ENCODE measurements at places on chromosomes 7 and 10.

DNA sequence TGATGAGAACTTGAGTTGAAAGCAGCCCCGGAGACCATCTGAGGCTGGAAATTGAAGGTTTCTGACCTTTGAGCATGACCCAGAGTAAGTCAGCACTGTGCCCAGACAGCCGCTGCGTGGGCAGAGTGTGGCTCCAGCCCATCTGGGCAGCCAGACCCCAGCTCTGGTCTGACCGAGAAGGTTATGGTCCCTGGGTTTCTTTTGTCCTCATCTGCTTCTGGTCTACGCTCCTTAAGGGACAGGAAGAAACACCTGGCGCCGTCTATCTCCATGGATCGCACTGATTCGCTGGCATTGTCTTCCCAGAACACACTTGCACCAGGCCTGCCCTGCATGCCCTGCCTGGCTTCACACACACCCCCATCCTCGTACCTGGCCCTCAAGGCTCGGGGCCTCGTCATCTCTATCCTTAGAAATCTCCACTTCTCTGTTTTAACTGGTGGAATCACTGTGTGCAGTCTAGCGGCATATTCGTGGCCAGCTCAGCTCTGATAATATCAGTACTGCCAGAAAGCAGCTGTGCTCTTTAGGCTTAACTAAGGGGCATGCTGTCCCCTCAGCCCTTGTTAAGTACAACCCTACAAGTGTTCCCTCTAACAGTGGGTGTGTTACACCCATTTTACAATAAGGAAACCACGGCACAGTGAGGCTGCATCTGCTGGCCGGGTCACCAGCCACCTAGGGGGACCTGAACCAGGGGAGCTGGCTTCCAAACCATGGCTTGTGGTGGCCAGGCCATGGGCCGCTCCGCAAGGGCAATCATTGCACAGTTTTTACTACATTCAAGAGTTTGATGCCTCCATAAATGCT is 127.7 kb downstream of the ADCY1 start:
- no peak for DNase-seq

DNA sequence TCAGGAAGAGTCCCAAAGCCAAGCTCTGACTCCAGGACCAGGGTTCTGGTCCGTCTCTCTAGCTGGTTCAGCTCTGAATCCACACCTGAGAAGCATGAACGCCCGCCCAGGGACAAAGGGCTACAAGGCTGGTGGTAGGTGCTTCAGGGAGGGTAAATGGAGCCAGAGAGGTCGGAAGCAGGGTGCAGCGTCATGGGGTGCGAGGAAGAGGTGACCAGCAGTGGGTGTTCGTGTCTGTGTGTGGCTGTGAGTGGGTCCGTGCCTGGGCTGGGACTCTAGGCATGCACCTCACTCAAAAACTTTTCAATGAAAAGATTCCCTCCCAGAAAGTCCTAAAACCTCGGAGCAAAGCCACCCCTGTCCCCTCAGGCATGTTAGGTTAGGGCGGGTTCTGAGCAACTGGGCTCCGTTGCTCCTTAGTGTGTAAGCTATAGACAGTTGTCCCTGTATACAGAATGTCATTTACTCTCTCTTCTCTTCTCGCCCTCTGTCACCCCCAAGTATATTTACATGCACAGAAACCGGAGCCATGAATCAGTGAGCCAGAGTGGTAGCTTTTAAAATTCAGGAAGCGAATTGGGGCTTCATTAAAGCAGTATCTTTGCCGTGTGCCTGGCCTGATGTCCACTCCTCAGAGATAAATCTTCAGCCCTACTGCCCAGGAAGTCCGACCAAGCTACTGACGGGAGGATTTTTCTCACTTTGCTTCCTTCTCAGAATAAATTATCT is 12.3 kb upstream of the GATA3 start:
- no peak for DNase-seq

DNA sequence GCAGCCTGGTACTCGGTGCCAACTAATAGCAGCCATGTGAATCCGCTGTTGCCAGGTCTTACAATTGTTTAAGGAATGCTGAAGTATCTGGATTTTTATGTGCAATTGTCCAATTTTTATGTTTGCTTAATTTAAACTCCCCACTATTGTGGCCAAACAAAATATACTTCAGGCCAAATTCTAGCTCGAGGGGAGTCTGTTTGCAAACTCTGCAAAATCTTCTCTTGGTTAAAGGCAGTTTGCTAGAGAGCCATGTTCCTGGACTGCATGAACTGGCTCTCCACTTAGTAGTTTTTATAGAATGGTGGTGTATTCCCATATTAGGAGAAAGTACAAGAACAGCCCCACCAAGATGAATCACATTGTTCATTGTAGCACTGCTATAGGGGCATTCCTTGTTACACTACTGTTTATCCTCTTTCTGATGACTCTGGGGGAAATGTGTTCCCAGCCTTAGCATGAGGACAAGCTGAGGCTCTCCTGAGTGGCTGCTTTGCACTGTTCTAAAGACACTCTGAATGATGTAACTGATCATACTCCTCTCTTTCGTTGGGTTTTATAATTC is 178.0 kb upstream of the GLI3 start:
- no peak for DNase-seq

DNA sequence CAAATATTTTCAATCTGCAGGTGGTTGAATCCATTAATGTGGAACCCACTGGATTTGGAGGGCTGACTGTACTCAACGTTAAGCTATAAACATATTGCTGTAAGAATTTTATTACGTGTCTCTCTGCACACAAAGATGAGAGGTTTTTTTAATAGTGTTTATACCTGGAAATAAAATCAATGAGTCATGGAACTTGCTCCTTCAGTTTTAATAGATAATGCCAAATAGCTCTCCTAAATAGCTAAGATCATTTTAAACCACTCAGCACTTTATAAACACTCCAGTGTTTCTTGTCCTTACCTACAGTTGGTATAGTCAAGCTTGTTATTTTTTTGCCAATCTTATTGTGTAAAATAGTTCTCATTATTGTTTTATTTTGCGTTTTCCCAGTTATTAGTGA is 455.6 kb upstream of the FZD8 start:
- no peak for DNase-seq

- DNase-seq: no peak
Measured at GRCh38 chr10:131561897-131562296, 250.4 kb upstream of the TCERG1L start.

- DNase-seq: no peak
Measured at GRCh38 chr7:101869026-101869900, 51.8 kb downstream of the CUX1 start.

DNA sequence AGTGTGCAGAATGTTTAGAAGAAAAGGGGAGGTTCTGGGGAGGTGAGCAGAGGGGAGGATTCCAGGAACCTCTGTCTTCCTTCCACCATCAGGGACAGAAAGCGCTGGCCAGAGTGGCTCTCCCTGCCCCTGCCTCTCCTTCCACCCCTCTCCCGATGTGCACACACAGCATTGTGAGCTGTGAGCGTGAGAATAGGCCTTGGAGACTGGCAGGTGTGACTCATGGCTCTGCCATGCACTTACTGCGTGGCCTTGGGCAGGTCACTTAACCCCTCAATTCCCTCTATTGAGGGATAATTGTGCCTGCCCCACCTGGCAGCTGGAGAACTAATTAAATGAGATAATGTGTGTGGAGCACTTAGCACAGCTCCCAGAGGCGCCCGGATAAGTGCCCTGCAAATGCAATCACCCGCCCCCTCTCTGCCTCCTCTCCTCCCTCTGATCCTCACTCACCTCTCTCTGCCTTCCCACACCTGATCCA is 115.4 kb downstream of the ZMIZ1 start:
- no peak for DNase-seq

DNA sequence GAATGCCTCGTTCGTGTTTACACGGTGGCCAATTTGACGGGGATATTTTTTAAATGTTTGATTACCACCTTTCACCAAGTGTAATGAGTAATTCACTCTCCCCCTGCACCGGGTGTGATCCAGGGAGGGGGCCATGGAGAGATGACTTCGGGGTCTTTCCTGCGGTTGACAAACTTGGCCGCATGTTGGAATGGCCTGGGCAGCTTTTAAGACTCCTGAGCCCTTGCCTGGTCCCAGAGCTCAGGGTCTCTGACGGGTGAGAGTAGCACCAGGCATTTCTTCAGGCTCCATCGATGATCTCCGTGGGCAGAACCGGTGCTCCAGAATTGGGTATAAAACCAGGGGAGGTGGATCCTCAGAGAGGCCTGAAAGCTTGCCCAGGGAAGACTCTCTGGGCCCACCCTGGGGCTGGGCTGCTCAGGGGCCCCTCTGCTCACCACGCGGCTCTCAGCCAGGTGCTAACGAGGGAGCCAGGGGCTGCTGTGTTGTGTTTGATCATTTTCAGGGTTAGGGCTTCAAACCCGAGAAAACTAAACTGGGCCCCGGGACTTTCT is 882 bp downstream of the ZNF282 start:
- no peak for DNase-seq

DNA sequence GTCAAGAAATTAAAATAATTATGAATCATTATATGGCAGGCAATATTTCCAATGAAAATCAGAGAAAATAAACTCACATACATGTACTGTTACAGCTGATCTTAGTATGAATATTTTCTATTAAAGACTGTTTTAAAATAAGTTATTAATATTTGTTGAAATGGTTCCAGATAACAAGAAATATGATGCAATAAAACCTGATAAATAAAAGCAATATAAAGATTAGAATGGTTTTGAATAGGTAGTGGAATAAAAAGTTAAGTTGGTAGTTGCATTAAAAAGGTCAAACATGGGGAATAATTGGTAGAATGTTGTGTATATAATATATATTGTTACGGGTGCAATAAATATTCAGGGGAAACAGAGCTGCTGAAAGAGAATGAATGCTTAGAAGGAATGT is 52.5 kb downstream of the MEST start:
- DNase-seq: no peak

GRCh38 chr7:117777335-117778142 is 95.7 kb downstream of the CTTNBP2 start:
- no peak for DNase-seq

DNA sequence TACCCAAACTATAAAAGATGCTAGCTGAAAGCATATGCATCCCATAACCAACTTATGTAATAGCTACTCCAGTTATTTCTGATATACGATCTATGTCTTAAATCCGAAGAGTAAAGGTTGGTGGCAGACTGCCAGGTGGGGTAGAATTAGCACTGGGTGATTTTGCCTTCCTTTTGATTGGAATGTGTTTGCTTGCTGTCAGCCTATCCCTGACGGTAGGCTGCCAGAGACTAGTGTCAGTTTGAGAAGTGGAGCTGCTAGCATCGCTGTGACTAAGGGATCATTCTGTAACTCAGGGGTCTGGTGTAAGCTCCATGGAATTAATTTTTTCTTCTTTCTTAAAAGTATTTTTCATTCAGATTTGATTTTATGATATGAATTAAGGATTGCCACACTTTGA is 9.5 kb upstream of the SEM1 start:
- DNase-seq: no peak

DNA sequence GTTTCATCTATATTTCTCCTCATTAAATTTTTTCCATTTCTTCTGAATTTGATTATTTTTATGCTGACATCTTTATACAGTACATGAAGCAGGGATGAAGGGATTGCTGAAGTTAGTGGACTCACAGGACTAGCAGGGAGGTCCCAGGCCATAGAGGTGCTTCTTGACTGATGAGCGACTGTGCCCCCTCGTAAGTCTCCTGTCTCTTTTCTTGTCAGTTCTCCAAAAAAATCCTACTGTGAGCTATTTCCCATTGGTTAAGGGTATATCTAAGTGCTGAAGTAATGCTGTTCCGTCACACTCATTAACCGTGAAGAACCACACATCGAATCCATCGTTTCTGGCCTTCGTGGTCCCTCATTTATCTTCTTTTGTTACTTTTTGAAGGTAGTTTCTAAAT is 27.7 kb downstream of the HECW1 start:
- no peak for DNase-seq

- no peak for DNase-seq
Measured at GRCh38 chr7:15715435-15715834, 29.0 kb upstream of the MEOX2 start.

- no peak for DNase-seq
Measured at GRCh38 chr7:122970740-122971725, 24.5 kb downstream of the TAS2R16 start.

DNA sequence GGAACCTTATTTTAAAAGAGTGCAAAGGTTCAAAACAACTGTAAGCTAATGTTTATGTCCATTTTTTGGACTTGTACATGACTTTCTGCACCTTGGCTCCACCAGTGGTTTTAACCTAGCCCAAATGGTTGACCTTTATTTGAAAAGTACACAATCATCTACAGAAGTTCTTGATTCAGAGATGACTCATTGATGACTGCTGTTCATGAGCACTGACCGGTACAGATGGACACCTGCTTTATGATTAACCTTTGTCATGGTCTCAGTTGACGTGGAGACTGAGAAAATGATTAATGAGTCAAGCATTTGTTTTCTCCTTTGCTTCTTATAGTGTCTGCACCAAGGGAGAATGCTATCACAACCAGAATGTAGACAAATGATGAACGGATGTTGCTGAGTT is 55.7 kb upstream of the PTER start:
- DNase-seq: no peak

DNA sequence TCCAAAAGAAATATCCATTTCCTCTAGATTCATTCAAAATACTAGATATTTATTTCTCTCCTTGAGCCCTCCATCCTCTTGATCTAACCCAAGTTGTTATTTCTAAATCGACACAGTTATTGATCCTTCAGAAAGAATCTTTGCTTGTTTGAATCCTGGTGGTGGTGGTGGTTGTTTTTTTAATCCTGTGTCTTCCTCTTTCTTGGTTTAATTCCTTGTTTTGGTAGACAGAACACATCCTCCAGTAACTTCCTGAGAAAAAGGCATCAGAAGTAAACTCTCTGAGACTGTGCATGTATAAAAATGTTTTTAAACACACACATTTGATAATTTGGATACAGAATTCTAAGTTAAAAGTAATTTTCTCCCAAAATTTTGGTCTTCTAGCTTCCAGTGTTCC is 49.9 kb downstream of the SIRT1 start:
- no peak for DNase-seq

DNA sequence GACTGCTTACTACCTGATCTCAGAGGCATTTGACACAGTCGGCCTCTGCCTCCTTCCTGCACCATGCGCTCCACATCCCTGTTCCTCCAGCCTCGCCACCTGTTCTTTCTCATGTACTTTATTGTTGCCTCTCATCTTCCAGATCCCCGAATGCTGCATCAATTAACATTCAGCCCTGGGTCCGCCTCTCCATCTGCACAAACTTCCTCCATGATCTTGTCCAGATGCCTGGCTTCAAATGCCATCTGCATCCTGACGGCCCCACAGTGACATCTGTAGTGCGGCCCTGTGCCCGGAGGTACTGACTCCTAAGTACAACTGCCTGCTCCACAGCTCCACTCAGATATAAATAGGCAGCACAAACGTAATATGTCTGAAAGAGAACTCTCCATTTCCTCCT is 51.2 kb upstream of the STK17A start:
- DNase-seq: no peak

DNA sequence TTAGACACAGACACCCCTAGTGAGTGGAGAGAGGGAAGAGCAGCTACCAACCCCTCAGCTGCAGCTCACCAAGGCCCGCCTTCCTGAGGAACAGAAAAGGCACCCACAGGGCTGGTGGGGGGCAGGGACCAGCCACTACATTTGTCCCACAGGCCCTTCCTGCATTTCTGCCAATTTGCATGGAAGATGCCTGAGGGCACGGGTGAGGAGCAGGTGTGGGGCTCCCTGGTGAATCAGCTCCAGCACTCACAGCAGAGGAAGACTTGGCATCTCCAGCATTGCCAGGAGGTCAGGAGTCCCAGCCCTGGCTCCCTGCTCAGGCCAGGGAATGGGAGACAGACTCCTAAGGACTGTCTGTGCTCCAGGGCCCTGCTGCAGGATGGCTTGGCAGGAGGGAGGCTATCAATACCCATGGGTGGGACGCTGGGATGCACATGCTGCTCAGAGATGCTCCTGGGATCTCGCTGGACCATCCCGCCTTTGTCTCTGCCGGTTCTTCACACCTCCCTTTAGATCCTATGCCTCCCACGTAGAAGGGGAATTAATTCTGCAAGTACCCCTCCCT is 109.7 kb downstream of the SLIT1 start:
- no peak for DNase-seq

Measured in effector memory CD4-positive, alpha-beta T cell (primary cell).